ENCODE measurements at places on chromosomes 12 and 14.

DNA sequence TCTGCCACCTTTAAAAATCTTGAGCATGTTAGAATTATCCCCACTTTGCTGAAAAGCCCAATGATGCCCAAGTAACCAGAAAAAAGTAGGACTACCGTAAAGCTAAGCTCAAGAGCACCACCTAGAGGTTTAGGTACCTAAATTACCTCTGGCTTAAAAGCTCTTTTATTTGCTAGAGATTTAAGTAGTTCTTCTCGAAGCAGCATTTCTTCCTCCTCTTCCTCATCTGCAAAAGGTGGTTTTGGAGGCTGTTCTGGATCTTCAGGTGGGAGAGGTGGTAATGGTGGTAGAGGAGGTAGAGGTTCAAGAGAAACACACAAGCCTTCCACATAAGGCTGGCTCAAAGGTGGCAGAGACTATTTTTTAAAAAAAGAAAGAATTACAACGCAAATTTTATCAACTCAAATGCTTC is 26.9 kb downstream of the ZFC3H1 start:
- no peak for DNase-seq

- no peak for DNase-seq
Observed at GRCh38 chr14:96583569-96584041, 81.4 kb downstream of the PAPOLA start.

DNA sequence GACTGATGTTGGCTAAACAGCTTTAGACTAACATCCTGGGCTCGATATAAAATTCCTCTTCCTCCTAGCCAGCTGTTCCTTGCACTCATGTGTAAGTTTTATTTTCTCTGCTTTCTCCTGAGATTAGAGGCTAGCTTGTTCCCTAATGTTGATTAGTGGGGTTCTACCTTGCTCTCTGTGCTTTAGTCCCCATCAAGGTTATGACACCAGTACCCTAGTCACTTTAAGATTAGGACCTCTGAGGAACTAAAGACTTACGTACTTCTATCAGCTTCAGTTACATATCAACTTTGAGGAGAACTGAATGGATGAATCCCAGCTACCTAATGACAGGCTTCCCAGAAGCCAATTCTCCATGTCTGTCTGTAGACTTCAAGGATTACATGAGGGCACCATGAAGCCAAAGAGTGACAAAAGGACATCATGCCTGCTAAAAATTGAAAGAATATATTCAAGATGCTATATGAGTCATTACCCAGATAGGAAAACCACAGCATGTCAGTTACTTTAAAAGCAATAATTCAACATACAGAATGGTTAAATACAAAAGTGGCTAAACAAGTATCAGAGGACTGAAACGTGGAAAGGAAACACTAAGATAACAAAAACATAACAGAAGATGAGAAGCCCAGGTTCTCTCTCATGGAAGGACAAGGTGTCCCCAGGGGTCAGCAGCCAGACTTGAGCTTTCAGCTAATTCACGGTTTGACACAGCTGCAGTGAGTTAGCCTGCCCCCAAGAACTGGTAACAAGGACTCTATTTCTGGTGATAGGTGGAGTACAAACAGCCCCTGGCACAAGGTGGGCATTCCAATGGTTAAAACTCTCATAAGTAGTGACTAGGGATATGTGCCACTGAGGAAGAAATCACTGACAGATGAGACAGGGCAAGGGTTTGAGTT is 20.4 kb downstream of the ADAM20 start:
- no peak for DNase-seq

- peak; percentile 94 for DNase-seq
Observed at GRCh38 chr12:6965026-6965661, 5.3 kb downstream of the PHB2 start.

DNA sequence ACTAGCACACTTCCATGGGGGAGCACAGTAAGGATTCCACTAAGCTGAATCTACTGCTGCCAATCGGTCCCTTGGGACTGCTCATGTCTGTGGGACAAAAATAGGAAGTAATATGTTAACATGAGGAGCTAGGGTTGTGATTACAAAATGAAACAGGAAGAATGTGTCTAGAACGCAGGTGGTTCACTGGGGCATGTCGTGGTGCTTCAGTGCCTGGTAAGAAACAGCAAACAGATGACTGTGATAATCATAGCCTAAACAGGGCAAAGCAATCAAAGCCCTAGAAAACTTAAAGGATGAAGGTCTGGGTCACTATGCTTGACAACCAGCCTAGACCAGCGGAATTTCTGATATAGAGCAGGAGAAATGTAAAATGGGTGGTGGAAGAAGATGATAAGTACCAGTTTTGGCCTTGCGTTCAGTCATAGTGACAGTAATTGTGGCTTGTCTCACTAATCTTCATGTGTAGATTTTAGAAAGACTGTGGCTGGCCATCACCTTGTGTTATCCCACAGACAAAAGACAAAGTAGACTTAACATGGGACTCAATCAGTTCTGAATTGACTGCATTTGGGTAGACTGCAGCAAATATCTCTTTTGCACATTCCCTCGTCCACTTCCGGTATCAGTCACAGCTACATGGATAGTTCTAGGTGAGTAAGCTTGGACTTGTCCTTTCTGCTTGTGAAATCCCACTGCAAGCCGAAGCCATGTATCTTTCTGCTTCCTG is 51.4 kb downstream of the WASHC3 start:
- DNase-seq = no peak

DNA sequence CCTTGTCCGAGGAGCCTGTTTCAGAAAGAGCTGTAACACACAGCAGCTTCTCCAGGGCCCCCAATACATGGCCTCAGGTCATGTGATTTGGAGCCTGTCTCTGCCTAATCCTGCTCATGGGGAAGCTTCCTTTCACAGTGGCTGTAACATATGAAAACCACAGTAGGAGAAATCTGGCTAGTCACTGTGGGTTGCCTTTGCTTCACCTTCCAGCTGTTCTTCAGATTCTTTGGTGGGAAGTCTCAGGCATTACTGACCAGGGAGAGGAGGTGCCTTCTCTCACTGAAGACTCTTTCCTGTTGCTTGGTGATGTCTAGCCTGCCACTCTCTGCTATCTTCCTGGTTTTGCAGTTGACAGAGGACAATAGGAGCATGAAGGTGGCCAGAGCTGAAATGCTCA is 350.6 kb downstream of the DPF3 start:
- DNase-seq = no peak

Measured in kidney (tissue), 22 donors.